ENCODE measurements at places on chromosomes 3 and 15. TPM values are rescaled to one million over a fixed set of nuclear protein-coding genes. Genes with fewer than 3 reads are reported as not detected.

DNA sequence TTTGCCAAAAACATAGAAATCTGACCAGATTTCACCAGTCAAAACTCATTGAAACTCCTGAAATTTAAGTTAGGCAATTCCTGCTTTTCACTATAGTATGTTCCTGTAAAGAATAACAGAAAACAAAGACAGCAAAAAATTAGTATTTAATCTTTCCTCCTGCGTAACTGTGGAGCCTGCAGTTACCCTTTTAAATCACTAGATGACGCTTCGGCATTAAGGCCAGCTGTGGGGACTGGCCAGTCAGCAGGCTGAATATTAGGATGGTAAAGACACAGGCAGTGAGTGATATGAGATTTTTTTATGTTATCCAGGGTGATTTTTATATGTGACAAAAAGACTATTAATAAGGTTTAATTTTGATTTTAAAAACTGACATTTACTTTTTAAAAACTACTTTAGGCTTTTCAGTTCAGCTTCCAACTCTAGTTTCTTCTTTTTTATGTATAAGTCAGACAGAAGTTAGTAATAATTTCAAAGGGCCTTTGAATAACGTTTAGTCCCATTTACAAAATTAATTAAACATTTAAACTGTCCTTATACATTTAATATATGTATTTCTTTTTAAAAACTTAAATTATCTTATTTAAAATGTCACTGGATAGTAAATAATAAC is 165.1 kb downstream of the PPM1L start:
- no peaks in the 10 kb centered on the region for H3K4me1 ChIP-seq
- no peak overlapping the region for H3K27ac ChIP-seq
- H3K36me3 ChIP-seq: no peaks in the 10 kb centered on the region
- no peaks in the 10 kb centered on the region for H3K27me3 ChIP-seq

DNA sequence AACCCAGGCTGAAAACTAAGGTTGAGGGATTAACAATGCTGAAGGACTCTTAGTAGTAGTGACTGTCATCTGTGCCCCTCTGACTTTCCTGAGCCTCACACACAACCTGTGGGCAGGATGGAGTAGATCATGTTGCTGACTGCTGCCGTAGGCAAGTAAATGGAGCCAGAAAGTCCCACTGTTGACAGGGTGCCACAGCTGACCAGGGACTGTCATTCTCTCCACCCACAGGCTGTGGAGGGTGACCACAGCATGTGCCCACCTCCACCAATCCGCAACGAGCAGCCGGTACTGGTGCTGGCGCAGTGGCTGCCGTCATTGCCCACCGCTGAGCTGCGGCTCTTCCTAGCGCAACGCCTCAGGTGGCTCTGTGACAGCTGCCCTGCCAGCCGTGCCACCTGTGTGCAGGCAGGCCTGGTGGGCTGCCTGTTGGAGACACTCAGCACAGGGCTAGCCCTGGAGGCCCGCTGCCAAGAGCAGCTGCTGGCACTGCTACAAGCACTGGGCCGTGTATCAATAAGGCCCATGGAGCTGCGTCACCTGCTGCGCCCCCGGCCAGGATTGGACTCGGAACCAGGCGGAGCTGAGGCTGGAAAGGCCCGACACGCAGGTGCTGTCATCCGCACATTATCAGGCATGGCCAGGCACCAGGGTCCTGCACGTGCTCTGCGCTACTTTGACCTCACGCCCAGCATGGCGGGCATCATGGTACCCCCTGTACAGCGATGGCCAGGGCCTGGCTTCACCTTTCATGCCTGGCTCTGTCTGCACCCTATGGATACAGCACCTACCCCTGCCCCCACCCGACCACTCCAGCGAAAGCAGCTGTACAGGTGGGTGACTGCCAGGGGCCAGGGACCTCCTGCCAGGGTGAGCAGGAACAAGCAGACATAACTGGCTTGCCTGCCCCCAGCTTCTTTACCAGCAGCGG is 15.6 kb downstream of the NBEAL2 start:
- H3K4me3 ChIP-seq: no peak overlapping the region
- no peak for DNase-seq
- peaks cover 24% of the 10 kb centered on the region for H3K4me1 ChIP-seq
- no peak overlapping the region for H3K27ac ChIP-seq

- no peaks in the 10 kb centered on the region for H3K27me3 ChIP-seq
- H3K4me3 ChIP-seq: no peak overlapping the region
- H3K4me1 ChIP-seq: peaks cover 3% of the 10 kb centered on the region
- DNase-seq: no peak
- peaks cover 5% of the 10 kb centered on the region for H3K36me3 ChIP-seq
- H3K27ac ChIP-seq: no peak overlapping the region
Measured at GRCh38 chr3:130117933-130118332, 36.3 kb downstream of the ALG1L2 start.

Gene DLEC1
- total RNA-seq: 0.10 TPM

Gene CGNL1
- 0.11 TPM for total RNA-seq

DNA sequence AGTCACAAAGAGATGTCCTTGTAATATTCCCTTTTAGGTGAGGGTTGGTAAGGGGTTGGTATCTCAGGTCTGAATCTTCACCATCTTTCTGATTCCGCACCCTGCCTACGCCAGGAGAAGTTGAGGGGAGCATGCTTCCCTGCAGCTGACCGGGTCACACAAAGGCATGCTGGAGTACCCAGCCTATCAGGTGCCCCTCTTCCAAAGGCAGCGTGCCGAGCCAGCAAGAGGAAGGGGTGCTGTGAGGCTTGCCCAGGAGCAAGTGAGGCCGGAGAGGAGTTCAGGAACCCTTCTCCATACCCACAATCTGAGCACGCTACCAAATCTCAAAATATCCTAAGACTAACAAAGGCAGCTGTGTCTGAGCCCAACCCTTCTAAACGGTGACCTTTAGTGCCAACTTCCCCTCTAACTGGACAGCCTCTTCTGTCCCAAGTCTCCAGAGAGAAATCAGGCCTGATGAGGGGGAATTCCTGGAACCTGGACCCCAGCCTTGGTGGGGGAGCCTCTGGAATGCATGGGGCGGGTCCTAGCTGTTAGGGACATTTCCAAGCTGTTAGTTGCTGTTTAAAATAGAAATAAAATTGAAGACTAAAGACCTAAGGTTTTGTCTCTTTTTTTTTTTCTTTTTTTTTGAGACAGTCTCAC is 19.8 kb downstream of the TYRO3 start:
- H3K4me3 ChIP-seq: no peak overlapping the region
- no peak overlapping the region for H3K27ac ChIP-seq
- no peak for DNase-seq
- H3K4me1 ChIP-seq: no peaks in the 10 kb centered on the region

All from activated B cell treated with CpG ODN at 0.5 μM for 24 hours (primary cell).